Stimulated activated CD8-positive, alpha-beta memory T cell treated with anti-CD3 and anti-CD28 coated beads, Interleukin-7, amount 100 ng/mL, for 1 hour (primary cell): ENCODE measurements at places on chromosomes 11 and 22.
A peak's percentile ranks its signal among the peaks of the same experiment; 100 is the strongest.

DNA sequence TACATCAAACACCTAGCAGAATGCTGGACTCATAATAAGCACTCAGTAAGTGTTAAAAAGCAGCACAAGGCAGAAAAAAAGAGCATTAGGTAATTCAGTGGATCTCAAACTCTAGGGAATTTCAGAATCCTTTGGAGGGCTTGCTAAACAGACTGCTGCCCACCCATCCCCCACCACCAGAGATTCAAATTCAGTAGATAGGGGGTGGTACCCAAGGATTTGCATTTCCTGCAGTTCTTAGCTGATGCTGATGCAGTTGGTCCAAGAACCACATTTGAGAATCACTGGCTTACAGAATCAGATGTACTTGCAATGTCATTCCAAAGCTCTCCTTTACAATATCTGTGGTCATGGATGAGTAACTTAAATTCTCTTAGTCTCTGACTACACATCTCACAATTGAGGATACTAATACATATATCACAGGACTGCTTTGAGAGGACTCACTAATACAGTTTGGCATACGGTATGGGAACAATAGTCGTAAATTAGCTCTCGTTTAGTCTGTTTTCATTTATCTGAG is 664.5 kb downstream of the KCNA4 start:
- no peak for DNase-seq

DNA sequence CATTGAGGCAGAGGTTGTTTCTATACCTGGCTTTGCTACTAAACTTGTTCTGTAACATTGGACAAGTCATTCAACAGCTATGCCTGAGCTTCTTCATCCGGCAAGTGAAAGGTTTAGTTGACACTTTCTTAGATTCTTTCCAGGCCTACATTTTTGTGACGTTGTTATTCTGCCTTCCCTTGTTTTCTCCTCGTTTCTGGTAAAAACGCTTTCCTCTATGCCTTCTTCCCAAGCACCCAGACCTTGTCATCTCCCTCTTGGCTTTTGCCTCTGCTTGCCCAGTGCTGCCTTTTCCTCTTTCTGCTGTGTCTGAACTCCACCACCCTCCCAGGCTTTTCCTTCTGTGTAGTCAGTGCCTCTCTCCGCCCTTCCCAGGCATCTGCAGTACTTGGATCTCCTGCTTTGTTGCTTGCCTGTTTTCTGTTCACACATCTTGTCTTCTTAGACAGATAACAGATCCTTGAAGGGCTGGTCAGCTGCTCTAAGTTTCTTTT is 1.4 kb upstream of the AMOTL1 start:
- no peak for DNase-seq

GRCh38 chr11:1825039-1825740 is 9.6 kb upstream of the SYT8 start:
- DNase-seq: no peak

GRCh38 chr11:113182288-113182687 is 132.1 kb upstream of the TTC12 start:
- DNase-seq: no peak

DNA sequence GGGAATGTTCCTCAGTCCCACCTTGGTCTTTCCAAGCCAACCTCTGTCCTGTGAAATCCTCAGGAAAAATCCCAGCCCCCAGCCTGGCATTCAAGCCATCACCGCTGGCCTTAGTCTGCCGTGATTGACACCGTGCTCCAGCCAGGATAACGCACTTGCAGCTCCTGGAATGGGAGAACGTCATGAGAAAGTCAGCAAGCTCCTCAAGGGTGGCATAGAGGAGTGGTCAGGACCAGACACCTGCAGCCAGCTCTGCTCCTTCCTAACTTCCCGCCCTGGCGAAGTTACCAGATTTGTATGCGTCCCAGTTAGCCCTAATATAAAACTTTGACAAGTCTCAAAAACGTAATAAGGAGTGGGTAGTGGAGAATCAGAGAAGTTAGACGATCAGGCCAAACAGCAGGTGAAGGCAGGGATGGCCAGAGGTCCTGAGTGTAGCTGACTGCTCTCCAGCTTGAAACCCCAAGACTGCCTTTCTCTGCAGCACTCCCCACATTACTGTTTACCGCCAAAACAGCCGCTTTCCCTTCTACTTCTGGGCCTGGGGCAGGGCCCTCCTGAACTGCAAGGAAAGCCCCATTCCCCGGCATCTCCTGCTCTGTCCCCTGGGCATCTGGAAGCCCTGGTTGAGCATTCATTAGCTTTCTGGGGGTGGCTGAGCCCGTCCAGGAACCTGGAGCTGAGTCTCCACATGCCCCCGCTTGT is 1.3 kb upstream of the DKK3 start:
- DNase-seq: no peak

DNA sequence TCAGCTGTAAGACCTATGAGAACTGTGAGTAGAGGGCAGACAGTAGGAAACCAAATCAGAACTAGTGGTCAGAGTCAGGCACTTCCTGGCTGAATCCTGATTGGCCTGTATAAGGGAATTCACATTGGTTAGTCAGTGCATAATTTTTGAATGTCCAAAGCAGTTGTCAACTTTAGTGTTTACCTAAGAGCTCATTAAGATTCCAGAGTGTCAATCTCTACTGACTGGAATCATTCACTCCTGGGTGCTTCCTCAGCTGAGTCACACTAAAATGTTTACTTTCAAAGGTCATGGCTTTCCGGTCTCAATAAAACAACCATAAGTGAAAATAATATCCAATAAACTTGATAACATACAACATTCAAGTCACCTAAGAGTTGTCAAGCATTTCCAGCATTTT is 306.1 kb downstream of the C11orf87 start:
- no peak for DNase-seq

DNA sequence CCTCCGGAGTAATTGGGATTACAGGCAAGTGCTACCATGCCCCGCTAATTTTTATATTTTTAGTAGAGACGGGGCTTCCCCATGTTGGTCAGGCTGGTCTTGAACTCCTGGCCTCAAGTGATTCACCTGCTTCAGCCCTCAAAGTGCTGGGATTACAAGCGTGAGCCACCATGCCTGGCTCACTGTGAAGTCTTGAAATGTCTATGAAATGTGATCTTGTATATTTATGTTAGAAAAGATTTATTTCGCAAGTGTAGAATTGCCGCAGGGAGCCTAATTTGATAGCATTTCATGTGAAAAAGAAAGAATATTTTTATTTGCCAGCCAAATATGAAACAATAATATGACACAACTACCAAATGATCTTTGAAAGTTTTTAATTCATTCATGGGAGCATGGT is 52.1 kb downstream of the GRAMD1B start:
- DNase-seq: no peak

- no peak for DNase-seq
Measured at GRCh38 chr22:23065495-23066122, 4.7 kb upstream of the GNAZ start.

GRCh38 chr11:72041364-72042063 is 38.8 kb downstream of the NUMA1 start:
- no peak for DNase-seq

GRCh38 chr22:44247346-44247745 is 65.4 kb downstream of the SHISAL1 start:
- DNase-seq: no peak

DNA sequence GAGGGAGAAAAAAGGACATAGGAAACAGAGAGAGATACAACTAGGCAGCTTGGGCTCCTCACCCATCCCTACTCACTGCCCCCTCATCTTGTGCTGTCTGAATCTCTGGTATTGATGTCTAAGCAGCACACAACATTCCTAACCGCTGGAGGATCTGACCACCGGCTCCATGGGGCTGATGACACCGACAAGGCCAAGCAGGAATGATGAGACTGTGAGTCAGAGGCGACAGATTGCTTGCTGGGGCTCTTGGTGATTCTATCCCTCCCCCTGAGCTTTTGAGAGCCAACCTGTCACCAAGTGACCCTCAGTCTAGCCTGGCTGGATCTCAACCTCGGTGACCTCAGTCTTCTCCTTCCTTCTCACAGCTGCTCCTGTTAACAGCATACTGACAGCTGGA is 13.8 kb downstream of the PAMR1 start:
- no peak for DNase-seq

DNA sequence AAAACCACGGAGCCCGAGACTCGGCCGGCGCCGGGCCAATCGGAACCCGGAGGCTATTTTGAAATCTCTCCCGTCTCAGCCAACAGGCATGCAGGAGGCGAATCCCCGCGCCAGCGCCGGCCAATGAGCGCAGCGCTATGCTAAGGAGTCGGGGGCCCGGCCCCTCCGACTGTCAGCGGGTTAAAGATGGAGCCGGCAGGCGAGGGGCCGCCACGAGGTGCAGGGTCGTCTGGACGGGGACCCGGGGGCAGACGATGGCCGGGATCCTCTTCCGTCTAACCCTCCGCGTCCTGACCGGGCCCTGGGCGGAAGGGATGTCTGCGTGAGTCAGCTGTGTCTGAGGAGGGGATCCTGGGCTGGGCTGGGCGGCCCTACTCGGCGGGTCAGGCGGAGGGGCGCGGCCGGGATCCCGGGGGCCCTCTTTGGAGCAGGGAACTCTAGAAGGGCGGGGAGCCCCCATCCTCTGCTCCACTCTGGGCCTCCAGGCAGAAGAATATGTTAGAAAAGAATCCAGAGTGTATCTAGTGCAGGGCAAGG is 10.0 kb downstream of the SDF2L1 start:
- DNase-seq: peak; percentile 65

DNA sequence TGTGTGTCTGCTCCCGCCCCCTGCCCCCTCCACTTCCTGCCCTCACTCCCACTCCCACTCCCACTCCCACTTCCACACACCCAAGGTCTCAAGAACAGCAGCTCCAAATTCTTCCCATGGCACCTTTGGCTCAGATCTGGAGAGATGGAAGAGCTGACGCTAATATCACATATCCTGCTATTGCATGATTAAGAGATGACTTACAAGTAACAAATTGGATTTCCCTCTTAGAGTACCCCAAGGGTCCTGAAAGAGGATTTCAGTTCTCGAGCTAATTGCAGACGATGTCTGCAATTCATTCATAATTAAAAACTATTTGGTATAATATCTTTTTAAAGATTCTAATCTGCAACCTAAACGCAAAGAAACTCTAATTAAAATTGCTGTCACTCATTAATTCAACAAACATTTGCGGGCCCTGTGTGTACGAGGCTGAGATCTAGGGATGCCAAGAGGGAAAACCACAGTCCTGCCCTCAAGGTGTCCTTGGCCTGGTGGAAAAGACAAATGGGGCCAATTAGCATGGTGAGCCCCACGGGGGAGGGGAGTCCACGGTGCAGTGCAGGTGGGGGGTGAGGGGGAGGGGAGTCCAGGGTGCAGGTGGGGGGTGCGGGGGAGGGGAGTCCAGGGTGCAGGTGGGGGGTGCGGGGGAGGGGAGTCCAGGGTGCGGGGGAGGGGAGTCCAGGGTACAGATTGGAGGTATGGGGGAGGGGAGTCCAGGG is 50.3 kb downstream of the CELSR1 start:
- no peak for DNase-seq

DNA sequence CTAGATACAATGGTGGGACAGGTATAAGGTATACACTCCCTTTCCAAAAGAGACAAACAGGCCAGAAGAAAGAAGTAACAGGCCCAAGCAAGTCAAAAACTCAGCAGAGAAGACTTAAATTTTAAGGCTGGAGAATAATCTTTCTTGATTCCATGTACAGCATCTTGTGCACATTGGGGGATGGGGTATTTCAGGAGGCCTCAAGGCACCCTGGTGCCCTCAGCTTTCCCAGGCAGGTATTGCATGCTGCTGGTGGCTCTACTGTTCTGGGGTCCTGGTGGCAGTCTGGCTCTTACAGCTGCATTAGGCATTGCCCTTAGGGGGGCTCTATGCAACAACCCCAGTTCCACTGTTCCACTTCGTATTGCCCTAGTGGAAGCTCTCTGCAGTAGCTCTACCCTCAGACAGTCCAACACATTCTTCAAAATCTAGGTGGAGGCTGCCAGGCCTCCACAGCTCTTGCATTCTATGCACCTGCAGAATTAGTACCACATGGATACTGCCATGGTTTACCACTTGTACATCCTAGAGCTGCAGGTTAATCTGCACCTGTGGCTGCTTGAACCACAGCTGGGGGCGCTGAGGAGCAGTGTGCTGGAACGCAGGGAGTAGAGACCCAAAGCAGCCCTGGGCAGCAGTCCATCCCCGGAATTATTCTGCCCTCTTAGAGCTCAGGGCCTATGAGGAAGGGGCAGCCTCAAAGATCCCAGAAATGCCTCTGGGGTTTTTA is 4.2 kb upstream of the CTSC start:
- no peak for DNase-seq

GRCh38 chr11:101128571-101129202 is 926 bp downstream of the PGR start:
- no peak for DNase-seq

GRCh38 chr11:72226701-72227100 is 2.1 kb downstream of the INPPL1 start:
- DNase-seq: no peak

DNA sequence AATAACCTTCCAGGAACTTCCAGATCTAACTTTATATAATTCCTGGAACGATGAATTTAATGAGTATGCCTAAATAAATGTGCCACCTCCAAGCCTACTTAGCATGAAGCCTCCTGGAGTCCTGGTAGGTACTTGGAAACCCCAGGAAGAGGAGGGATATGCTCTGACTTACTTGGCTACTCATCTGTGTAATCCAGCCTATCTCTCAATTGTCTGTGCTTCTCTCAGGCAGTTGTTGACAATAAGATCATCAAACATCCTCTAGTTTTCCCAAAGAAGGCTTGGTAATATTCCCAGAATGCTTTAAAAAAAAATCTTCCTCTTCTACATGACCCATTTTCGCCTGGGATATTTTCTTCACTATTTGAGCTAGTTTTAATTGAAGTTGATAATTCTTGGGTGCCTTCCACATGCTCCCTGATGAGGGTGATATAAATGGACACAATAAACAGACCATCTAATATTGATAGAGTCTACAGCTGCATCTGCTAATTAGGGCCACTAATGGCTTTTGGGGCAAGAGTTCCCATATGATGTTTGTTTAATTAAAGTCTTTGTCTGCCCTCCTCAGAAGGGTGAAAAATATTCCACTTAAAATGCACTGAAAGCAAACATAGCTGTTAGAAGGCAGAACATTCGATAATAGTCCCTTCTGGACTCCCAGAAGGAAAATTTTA is 75.5 kb upstream of the RAB38 start:
- DNase-seq: no peak

- no peak for DNase-seq
Measured at GRCh38 chr22:48699511-48699910, 1128.2 kb downstream of the BRD1 start.

- DNase-seq: no peak
Measured at GRCh38 chr22:33361581-33361980, 303.4 kb upstream of the SYN3 start.

GRCh38 chr22:38796262-38796957 is 2.5 kb upstream of the DNAL4 start:
- no peak for DNase-seq

- no peak for DNase-seq
Measured at GRCh38 chr11:86625544-86625943, 46.9 kb downstream of the ME3 start.

GRCh38 chr11:94131718-94132115 is 3.1 kb downstream of the PANX1 start:
- no peak for DNase-seq
